Activated T-cell treated with anti-CD3 and anti-CD28 coated beads, Interleukin-2, amount 50 U/mL, for 72 hours (primary cell): ENCODE measurements at places on chromosomes 1 and 21. TPM values are rescaled to one million over a fixed set of nuclear protein-coding genes. Genes with fewer than 3 reads are reported as not detected.
A peak's percentile ranks its signal among the peaks of the same experiment; 100 is the strongest.

DNA sequence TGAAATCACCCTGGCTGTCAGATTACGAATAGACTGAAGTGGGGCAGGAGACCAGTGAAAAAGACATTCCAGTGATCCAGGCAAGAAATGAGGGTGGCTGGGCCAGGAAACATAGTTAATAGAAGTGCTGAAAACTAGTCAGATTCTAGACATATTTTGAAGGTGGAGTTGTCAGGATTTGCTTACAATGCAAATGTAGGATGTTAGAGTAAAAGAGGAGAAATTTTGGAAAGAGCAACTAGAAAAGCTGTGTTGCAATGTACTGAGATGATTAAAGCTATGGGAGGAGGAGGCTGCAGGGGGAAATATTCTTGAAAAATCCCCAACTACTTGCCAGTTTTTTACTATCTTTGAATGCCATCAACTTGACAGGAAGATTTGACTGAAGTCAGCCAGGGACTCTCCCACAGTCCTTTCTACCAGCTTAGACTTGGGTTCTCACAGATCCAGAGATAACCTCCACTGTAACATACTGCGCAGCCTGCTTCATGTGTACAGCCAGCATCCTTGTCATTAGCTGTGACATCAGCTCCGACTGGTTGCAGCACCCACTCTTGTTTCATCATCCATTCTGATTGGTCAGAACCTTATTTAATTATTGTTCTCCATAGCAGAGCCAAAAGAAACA is 109.7 kb downstream of the TSEN15 start:
- peak; percentile 60 for DNase-seq

- no peak for DNase-seq
These were observed 111.2 kb upstream of the PPM1J start for GRCh38 chr1:112826217-112826944.

GRCh38 chr1:203078478-203078877 is 7.3 kb downstream of the MYOG start:
- DNase-seq: no peak

DNA sequence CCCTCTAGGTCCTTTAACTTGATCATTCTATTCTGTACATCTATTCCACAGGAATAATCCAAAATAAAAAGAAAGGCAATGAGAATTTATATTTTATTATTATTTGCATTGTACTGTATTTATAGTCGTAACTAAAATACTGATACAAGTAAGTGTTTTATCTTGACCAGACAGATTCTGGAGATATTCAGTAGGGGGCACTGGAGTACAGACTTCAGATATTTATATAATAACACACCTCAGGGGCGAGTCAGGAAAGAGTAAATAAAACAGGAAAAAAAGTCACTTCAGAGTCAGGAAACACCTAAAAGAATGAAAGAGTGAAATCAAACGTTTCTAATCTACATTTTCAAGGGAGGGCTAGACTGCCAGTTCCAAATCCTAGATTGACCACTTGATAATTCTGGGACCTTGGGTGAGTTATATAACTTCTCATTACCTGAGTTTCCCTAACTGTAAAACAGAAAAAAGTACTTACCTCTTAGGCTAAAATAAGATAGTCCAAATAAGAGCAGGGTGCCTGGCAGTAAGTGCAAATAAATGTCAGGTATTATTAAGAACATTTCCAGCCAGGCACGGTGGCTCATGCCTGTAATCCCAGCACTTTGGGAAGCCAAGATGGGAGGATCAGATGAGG is 31.1 kb upstream of the MTF1 start:
- no peak for DNase-seq

DNA sequence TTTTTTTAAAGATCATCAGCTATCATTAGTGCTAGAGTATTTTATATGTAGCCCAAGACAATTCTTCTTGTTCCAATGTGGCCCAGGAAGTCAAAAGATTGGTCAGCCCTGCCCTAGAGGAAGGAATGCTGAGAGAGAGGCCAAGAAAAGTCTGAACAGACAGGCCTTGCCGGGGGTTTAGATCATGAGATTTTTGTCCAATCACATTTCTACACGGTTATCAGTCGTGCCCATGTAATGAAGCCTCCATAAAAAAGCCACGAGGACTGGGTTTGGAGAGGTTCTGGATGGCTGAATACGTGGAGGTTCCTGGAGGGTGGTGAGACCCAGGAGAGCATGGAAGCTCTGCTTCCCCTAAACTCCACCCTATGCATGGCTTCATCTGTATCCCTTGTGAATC is 24.3 kb upstream of the ENO1 start:
- DNase-seq: no peak

GRCh38 chr1:221965252-221965651 is 223.4 kb upstream of the DUSP10 start:
- DNase-seq: no peak

Gene TNFRSF1B
- 95.4 TPM for total RNA-seq
